ENCODE measurements at places on chromosomes 3 and 15.

DNA sequence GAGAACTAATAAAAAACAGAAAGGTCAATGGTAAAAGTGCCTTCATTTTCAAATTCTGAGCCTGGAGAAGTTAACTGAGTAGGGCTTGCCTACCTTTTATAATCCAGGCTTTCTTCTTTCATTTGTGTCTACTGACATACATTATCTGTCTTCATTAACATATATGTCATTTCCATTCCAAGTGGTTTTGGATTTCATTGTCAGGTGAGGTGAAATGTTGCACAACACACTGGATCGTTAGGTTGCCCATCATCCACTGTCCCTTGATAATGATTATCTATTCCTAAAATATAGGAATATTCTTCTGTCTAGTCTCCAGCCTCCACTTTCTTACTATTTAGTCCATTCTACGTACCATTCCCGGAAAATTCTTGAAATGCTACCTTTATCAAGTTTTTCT is 55.0 kb upstream of the CP start:
- DNase-seq, result no peak

DNA sequence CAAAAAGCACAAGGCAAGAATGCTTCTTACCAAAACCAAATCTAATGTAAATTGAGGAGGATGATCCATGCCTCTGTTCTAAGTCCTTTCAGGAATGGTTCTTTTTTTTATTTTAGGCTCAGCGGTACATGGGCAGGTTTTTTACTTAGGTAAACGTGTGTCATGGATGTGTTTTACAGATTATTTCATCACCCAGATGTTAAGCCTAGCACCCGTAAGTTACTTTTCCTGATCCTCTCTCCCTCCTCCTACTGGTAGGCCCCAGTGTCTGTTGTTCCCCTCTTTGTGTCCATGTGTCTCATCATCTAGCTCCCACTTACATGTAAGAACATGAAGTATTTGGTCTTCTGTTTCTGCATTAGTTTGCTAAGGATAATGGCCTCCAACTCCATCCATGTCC is 289.2 kb upstream of the THBS1 start:
- no peak for DNase-seq

GRCh38 chr3:23490459-23490858 is 287.3 kb downstream of the UBE2E2 start:
- no peak for DNase-seq

DNA sequence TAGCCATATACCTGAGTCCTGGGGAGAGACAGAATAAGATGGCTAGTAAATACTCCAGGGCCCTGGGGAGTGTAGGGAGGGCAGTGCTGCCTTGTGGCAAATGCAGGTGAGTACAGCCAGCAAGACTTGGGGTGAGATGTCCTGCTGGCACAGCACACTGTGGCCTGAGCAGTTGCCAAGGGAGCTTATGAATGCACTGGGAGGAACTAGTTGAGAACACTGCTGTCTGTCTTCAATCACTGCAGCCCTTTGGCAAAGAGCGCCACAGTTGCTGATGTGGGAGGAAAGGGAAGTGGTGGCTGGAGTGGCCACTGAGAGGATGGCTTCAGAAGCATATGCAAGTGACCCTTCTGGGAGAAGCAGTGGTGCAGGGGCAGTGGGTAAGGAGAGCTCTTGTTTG is 264.6 kb downstream of the RORA start:
- DNase-seq, result no peak

DNA sequence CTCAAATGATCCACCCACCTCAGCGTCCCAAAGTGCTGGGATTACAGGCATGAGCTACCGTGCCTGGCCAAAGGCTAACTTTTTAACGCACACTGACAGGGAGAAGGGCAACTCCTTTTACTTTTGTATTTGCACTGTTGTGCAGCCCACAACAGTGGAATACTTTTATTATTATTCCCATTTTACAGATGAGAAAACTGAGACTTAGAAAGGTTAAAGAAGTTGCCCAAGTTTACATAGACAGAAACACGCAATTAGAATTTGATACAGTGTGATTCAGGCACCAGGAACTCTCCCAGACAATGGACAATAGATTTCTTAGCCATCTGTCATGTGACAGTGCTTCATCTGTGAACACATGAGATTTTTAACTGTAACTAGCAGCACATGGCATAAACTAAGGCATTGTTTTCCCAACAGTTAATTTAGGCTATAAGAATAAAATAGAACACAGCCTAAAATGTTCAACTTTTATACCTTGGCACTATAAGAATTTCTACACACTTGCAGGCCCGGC is 18.8 kb downstream of the STAG1 start:
- no peak for DNase-seq

All from NCI-H345 (cell line).